ENCODE measurements at places on chromosomes 11 and 22.

DNA sequence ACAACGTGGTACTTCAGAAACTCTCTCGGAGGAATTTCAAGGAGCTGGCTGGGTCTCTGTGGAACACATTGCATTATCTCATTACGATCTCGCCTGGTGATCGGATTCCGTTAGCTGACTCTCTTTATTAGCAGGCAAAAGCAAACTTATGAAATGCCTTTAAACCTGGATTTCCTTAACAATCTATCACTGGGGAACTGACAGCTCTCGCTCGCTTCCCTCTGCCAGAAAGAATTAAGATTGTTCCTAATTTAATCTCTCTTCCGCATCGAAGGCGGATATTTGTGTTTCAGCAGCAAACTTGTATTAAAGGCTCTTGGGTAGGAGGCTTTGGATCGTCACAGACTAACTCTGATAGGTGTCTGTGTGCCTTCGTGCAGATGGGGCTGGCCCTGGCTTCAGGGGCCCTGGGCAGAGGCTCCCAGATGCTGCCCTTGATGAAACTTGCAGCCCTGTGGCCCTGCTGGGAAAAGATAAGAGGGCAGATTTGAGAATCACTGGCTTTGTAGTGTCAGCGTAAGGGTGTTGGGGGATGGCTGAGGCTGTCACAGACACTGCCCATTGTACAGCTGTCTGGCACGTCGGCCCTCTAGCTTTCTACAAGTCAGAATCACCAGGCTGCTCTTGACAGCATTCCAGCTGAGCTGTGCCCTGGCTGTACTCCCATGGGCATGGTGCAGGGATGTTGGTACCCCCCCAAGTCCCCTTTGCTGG is 162.2 kb upstream of the NECTIN1 start:
- DNase-seq: no peak

GRCh38 chr11:83793310-83793709 is 507.1 kb upstream of the CCDC90B start:
- DNase-seq: no peak

DNA sequence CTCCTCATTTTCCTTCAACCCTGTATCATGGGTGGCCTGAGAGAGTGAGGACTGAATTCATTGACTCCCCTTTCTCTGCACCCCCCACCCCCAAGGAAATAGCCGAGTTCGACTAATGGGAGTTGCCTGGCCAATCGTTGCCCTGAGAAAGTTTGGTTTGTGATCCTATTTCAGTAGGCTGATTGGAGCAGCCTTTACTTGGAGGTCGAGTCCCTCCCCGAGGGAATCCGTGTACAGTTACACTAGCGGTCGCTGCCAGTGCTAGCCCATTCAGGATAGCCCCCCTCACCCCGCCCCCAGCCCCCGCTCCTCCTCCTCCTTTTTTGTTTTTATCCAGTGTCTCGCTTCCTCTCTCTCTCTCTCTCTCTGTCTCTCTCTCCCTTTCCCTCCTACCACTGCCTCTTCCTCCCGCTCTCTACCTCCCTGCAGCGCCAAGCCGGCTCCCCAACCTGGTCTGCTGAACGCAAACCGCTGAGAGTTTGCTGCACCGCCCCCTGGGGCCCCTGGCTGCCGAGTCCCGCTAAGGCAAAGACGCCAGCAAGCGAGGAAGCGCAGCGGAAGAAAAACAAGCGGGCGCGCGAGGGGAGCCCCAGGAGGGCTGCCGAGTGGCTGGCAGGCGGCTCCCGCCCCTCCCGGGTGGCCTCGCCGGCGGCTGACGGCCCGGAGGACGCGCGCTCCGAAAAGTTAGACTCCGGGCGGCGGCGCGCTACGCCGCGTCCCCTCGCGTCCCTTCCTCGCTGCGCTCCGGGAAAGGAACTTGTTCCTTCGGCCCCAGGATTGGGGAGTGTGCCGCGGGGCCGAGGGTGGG is at the start of gene GRAMD1B:
Gene GRAMD1B, plus strand, starts transcription at position 357 of the 808 bp plus-strand sequence. CDS start 524 bp downstream, outside the sequence.
- DNase-seq: peak; percentile 84

DNA sequence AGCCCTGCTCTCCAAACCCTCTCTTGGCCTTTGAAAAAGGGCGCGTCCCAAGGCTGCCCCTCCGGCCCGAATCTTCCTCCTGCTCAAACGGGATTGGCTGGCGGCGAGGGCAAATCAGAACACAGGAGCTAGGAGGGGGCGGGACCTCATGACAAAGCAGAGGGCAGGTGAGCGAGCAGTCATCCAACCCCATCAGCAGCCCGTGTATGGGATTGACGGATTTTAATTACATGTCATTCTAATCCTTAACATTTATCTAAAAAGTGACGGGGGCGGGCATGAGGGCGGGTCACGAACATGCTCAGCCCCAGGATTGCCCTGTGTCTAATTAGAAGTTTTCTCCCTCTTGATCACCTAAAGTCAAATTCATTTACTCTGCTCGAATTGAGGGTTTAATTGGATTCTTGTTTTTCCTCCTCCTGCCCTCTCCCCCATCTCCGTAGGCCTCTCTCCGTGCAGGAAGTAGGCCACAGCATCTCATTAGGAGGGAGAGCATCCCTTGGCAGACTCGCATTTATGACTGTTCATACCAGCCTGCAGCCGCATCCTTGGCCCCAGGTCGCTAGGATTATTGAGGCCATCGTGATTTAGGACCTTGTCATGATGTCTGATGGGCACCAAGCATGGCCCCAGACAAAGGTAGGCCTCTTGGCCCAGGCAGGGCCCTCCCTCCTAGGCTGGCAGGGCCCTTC is 147.1 kb downstream of the CHST1 start:
- DNase-seq: no peak

GRCh38 chr11:64619811-64620380 is 28.9 kb downstream of the SLC22A12 start:
- DNase-seq: peak; percentile 16

DNA sequence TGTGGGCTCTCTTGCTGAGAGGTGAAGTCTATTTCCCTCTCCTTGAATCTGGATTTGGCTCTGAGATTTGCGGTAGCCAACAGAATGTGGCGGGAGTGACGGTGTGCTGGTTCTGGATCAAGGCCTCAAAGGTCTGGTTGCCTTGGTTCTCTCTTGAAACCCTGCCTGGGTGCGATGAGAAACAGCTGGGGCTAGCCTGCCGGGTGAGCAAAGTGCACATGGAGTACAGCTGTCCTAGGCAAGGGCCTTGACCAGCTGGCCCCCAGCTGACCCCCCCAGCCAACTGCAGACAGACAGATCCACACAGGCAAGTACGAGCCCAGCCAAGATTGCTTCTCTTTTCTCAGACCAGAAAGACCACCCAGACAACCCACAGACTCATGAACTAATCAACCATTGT is 10.8 kb downstream of the SUN2 start:
- no peak for DNase-seq

DNA sequence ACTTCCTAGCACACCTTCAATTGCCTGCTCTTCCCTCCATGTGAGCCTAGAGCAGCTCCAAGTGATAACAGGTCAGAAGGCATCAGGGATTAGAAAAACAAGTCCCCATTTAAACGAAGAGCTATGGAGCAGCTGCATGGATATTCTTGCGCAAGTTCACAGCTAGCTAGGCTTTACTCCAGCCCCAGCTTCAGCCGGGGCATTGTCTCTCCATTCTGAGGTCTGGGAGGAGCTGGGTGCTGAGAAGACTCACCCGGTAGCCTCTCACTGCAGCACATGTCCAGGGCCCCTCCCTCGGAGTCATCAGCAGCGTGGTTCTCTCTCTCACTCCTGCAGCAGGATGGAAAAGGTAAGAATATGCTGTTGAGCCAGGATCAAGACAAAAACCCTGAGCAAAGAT is 26.0 kb downstream of the PTPN5 start:
- no peak for DNase-seq

- no peak for DNase-seq
Observed at GRCh38 chr11:19316434-19316833, 75.7 kb upstream of the E2F8 start.

- no peak for DNase-seq
Observed at GRCh38 chr11:44127130-44127529, 31.7 kb downstream of the EXT2 start.

DNA sequence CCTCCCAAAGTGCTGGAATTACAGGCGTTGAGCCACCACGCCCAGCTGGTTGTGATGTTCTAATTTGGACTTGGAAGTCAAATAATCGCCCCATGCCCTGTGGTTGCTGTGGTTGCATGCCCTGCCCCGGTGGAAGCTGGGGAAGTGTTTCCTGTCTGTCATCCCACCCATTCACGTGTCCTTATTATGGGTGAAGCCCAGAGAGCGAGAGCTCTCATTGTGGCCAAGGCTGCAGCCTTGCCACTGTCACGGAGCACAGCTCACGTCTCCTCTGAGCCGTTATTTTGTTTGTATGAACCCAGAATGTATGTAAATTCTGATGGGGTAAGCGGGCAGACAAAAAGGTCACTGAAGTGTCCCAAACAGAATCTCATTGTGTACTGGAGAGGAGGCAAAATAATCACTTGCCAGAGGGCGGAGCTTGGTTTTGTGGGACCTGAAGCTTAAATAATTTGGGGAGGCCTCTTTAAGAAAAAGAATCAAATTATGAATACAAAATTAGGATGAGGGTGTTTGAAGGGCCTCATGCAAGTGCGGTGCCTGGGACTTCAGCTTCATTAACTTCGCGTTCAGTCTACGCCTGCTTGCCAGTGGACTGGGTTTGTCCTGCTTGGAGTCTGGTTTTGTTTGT is 25.8 kb upstream of the TREH start:
- DNase-seq: no peak

DNA sequence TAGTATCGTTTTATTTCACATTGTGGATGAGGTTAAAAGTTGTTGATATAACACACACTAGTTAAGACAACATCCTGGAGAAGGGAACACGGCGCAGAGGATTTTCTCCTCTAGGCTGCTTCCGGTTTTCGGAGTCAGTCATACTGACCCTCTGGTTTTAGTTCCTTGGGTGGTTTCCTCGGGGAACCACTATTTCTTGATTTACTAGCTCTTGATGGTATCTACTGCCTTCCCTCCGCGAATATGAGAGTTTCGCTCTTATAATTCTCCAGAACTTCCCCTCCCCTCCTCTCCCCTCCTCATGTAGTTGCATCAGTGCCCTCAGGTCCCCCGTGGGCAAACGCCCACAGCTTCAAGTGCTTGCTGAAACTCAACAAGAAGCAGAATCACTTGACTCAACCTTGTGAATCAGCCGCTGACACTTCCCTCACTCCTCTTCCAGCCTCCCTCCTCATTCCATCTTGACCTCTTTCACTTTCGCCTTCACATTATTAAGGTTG is 15.9 kb upstream of the APOBEC3A start:
- DNase-seq: no peak

GRCh38 chr11:120859552-120860295 is 164.2 kb upstream of the TBCEL start:
- no peak for DNase-seq

- no peak for DNase-seq
Observed at GRCh38 chr11:59216641-59217564, 4.2 kb upstream of the MPEG1 start.

DNA sequence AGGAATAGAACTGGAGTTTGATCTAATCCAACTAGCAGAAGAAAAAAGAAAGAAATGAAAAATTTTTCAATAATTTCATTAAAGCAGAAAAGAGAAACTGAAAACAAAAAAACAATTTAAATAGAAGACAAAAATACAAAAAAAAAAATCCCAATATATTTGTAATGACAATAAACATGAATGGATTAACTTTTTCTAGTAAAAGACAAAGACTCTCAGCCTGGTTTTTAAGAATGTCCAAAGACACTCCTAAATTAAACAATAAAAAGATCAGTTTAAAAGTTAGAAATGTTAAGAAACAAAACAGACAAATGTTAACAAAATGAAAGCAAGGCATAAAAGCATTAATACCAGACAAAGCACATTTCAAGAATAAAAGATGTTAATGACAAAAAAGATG is 50.3 kb upstream of the ME3 start:
- DNase-seq: no peak

- no peak for DNase-seq
Observed at GRCh38 chr11:77471558-77472193, 2.2 kb downstream of the PAK1 start.

GRCh38 chr11:7592711-7593110 is 78.9 kb downstream of the PPFIBP2 start:
- DNase-seq: no peak

- no peak for DNase-seq
Observed at GRCh38 chr22:30243661-30244060, 2.9 kb downstream of the LIF start.

GRCh38 chr11:82843057-82843795 is 57.0 kb downstream of the PRCP start:
- DNase-seq: no peak

- DNase-seq: no peak
Observed at GRCh38 chr11:128619540-128620308, 32.4 kb upstream of the ETS1 start.

- DNase-seq: peak; percentile 51
Observed at GRCh38 chr11:33449798-33450197, 192.6 kb downstream of the HIPK3 start.

GRCh38 chr11:23455321-23455891 is 595.1 kb upstream of the CCDC179 start:
- DNase-seq: no peak

DNA sequence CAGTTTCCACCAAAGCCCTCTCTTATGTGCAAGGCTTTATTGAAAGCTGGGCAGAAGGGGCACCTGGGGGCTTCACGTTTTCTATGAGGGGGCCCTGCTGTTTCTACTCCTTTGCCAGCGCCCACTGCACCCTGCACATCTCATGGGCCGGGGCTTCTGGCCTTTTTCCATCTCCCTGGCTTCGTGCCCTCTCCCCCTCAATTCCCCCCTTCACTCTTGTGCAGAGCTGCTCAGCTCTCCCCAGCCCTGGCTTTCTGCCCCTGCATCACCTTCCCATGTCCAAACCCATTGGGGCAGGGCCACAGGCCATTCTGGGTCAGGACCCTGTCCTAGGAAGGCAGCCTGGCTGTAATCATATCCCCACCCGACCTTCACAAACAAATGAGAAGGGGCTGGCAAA is 36.5 kb downstream of the MCM5 start:
- DNase-seq: no peak

- no peak for DNase-seq
Observed at GRCh38 chr11:11351042-11351586, 1.9 kb downstream of the CSNK2A3 start.

Measured in astrocyte of the spinal cord (primary cell).